ENCODE measurements at places on chromosomes 4 and X.
A peak's percentile ranks its signal among the peaks of the same experiment; 100 is the strongest.

DNA sequence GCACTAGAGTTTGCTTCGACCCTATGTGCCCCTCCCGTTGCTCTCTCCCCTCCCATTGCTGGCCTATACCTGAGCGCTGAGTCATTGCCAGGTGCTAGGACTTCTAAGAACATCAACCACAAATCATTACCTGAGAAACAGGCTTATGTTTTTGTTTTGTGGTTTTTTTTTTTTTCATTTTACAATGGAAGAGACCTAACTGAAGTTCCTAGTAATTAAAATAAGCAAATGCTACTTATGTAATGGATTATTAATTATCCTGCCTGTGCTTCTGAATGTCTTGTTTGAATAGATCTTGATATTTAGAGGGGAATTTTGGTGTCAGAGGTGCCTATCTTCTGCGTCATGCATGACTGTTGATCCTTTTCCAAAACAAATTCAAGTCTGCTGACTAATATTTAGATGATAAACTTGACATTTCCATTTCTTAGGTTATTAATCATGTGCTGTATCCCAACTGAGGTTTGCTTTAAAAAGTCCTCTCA is 275.4 kb upstream of the CPEB2 start:
- DNase-seq, result peak; percentile 79

- DNase-seq, result no peak
These were observed 1.8 kb upstream of the CUL4B start for GRCh38 chrX:120562569-120562926.

DNA sequence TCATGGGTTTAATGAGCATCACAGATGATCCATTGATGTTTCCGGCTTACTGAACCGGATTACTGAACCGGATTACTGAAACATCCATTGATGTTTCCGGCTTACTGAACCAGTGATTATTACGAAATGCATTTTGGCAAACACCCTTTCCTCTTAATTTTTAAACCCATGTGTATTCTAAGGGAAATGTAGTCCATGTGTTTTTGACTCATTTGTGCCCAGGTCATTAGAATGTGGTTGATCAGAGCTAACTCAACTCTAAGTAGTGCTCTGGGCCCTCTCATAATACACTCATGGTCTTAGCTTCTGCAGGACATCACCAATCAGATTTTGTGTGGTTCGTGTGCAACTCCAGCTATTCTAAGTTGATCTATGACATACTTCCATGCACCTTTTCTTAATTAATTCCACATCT is 141.6 kb downstream of the SPATA18 start:
- DNase-seq, result no peak

DNA sequence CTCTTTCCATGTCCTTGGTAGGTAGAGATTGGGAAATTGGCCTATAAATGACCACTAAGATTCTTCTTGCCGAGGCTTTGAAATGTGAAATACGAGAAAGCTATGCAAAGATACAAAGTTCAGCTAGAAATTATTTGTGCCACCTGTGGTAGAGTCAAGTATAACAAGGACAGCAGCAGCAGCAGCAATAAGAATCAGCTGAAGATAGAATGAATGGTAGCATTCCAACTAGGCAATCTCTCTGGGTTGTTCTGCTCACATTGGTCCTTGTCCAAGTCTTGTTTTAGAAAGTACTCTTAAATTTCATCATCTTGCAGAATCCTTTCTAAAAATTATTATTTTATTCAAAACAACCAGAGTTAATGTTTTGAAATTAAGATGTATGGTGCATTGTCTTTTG is 67.8 kb upstream of the PCDH10 start:
- DNase-seq, result no peak

DNA sequence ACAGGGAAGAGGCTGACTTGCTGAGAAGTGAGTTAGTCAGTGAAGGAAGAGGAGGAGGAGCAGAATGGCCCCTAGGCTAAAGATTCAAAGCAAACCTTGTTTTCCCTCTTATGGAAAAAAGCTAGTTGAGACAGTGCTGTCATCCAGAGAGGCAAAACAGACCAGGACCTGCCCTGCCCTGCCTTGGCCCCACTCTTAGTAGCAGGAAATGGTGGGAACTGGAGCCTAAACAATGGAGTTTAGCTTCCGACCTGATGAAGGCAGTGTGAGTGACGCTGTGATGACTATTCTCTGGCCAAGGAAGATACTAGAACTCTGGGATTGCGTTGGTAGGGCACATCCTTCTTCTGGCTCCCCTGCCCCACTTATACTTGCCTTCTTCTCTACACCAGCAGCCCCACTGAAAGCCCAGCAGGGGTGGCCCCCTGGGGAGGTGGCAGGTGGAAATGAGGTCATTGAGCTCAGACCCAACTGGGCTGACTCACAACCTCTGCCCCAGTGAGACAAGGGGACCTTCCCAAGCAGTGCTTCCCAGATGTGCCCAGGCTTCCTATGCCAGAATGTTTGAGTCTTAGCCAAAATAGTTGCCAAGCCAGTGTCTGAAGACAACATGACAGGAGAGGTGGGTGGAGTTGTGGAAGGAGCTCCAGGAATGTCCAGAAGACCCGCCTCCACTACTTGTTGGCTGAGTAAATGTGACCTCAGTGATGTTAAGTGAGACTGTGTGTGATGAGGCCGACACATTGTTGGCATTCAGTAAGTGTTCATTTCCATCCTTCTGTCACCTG is 38.8 kb downstream of the MSN start:
- peak; percentile 80 for DNase-seq

DNA sequence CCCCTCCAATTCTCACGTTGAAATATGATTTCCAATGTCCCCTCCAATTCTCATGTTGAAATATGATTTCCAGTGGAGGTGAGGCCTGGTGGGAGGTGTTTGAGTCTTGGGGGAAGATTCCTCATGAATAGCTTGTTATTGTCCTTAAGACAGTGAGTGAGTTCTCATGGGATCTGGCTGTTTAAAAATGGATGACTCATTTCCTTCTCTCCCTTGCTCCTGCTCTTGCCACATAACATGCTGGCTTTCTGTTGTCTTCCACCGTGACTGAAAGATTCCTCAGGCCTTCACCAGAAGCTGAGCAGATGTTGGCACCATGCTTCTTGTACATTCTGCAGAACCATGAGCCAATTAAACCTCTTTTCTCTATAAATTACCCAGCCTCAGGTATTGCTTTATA is 346.8 kb upstream of the TECRL start:
- no peak for DNase-seq
